Hematopoietic multipotent progenitor cell treated with erythropoietin and hydrocortisone succinate and interleukin-3 and kit ligand, for 6 days (in vitro differentiated cells): ENCODE measurements at places on chromosomes 6 and 20.

DNA sequence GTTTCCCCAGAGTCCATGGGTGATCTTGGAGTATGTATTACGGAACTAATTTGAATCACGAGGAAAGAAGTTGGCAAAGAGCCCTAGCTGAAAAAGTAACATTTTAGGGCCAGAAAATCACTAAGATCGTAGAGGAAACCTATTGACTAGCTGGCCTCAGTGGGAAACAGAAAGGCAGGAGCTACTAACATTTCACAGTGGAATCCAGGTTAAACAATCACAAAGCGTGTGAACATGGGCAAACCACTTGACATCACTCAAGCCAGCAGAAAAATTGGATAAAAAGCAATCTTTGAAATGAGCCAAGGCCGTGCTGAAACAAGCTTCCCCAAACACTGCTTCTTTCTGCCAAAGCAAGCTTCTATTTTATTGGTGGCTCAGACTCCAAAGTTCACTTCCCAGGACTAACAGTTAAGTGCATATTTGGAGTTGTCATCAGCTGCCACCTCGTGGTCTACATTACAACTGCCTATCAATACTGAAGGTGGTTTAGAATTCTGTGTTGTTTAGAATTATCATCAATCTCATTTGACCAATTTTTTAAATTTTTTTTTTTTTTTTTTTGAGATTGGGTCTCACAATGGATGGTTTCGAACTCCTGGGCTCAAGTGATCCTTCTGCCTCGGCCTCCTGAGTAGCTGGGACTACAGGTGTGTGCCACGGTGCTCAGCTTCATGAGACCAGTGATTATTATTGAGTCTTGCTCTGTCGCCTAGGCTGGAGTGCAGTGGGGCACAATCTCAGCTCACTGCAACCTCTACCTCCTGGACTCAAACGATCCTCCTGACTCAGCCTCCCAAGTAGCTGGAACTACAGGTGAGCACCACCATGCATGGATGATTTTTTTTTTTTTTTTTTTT is 10.6 kb downstream of the RPS10 start:
- peak; percentile 90 for DNase-seq

DNA sequence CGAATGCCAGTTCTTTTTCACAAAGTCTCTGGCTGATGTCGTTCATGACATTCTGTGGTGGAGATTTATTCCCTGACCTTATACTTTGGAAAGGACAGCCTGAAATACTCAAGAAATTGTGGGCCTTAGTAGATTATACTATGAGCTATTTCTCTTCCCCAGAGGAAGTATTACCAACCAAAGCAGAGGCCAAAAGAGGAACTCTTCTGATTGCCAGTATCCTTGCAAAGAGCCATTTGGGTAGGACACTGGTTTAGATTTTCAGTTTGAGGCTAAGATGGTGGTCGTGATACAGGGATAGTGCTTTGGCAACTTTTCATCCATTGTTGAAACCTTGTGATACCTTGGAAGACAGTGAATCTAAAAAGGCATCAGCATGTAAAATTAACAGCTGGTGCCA is 327.3 kb downstream of the HACE1 start:
- no peak for DNase-seq

DNA sequence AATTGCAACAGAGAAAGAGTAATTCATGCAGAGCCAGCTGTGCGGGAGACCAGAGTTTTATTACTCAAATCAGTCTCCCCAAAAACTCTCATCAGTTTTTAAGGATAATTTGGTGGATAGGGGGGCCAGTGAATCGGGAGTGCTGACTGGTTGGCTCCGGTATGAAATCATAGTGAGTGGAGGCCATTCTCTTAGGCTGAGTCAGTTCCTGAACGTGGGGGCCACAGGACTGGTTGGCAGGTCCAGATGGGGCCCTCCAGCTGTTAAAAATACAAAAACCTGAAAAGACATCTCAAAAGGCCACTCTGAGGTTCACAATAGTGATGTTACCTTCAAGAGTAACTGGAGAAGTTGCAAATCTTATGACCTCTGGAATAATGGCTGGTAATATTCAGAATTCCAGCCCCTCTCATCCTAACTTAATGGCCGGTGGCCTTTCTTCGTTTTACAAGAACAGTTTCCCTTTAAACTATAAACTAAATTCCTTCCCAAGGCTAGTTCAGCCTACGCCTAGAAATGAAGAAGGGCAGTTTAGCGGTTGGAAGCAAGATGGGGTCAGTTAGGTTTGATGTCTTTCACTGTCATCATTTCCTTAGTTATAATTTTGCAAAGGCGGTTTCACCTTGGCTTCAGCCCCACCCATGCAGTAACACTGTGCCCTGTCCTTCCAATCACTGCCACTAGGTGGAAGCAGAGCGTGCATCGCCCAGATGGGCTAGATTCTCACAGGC is 6.8 kb upstream of the MICA start:
- peak; percentile 91 for DNase-seq

DNA sequence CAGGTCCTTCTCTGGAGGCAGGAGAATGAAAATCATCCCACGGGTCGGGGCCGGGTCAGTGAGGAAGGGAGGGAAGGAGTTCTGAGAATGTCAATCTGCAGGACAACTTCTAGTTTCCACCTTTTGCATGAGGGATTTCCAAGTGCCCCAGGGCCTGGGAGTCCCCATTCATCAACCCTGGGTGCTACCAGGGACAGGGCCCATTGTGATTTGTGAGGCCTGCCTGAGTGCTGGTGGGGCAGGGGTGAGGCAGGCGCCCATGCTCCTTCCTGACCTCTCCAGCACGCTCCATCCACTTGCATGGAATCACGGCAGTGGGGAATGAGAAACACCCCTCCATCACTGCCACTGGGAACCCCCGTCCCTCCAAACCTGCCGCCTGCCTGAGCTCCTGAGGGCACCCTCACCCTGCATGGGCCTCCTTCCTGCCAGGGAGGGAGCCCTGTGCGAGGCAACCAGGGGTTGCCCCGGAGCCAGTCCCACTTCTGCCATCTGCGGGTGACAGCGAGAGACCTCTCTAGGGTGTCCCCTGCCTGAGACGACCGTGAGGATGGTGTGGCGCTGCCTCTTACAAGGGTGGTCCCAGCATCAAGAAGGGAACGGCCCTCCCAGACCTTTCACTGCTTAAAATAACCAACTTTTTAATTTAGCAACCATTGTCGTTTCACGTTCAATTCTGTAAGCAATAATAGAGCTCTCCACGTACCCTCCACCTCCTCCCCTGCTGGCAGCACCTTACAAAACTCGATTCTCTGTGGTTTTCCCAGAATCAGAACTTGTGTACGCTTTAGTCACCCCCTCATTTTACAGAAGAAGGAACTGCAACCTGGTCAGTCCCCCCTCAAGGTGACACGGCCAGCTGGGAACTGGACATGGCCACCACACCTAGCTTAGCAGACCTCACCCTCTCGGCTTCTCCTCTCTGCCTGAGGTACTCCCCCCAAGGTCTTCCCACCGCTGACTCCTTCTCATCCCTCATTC is 28.6 kb downstream of the PMEPA1 start:
- no peak for DNase-seq

- DNase-seq: no peak
These were observed 162.1 kb upstream of the OGFRL1 start for GRCh38 chr6:71126506-71126905.

- DNase-seq: peak; percentile 21
These were observed 41.2 kb downstream of the GOPC start for GRCh38 chr6:117561128-117561527.

- no peak for DNase-seq
These were observed 1287.2 kb upstream of the CITED2 start for GRCh38 chr6:140661691-140662090.

GRCh38 chr6:69957985-69958559 is 91.7 kb downstream of the COL19A1 start:
- DNase-seq: no peak

GRCh38 chr20:5592823-5593739 is 157.1 kb upstream of the SHLD1 start:
- DNase-seq: no peak

- no peak for DNase-seq
These were observed 48.2 kb upstream of the QKI start for GRCh38 chr6:163366288-163366687.

DNA sequence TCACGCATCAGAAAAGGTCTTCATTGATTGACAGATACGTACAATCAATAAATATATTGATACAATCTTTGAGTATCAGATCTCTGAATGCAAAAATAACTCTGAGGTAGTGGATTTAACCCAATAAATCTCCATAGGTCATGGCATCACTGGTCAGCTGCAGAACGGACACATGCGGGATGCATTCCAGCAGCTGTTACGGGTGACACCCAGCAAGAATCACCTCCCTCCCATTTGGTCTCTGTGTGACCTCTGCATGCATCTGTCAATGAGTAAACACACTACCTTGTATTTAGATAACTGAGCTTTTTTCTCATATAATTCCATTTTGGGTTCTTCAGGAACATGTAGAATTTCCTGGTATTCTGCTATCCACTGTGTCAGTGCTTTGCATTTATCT is 285.4 kb downstream of the SYNE1 start:
- no peak for DNase-seq

- DNase-seq: peak; percentile 60
These were observed 31.8 kb upstream of the ELMO2 start for GRCh38 chr20:46438156-46438750.

DNA sequence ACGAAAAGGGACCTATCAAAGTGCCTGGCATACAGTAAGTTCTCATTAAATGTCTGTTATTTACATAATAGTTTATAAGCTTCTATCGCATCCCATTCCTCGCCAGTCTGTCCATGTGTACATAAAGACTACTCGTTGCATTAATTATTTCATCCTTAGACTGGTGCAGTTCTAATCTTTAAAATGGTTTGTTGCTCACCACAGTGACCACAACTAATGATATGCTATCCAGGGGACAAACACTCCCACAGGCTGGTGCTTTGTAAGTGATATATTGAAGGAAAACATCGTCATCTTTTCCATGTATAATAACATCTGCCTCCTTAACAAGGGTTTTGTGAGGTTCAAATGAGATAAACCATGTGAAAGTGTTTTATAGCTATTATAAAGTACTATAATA is 39.0 kb upstream of the HBS1L start:
- peak; percentile 93 for DNase-seq

DNA sequence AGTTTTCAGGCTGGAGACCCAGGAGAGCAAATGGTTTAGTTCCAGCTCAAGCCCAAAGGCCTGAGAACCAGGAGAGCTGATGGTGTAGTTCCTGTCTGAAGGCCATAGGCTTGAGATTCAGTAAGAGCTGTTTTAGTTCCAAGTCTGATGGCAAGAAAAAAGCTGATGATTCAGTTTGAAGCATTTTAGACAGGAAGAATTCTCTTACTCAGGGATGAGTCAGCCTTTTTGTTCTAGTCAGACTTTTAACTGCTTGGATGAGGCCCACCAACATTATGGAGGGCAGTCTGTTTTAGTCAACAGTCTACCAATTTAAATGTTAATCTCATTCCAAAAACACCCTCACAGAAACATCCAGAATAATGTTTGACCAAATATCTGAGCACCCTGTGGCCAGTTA is 2.5 kb downstream of the ZSCAN26 start:
- DNase-seq: peak; percentile 55

DNA sequence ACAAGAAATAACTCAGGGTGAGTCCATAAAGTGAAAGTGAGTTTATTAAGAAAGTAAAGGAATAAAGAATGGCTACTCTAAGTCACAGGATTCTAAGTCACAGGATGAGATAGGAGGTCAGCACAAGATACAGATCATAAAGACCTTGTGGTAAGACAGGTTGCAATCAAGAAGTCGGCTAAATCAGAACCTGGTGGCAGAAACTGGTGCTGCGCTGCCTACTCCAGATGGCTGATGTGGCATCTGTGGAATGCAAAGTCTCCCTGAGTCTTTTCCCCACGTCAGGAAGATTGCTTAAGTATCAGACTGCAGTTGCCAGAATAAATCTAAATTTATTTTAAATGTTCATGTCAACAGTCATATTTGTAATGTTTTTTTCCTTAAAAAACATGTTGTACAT is 10.7 kb upstream of the KCNK15 start:
- no peak for DNase-seq
